Activated CD4-positive, alpha-beta T cell treated with anti-CD3 and anti-CD28 coated beads, Interleukin-2, amount 50 U/mL, for 24 hours (primary cell): ENCODE measurements at places on chromosomes 3 and 15.
A peak's percentile ranks its signal among the peaks of the same experiment; 100 is the strongest.

DNA sequence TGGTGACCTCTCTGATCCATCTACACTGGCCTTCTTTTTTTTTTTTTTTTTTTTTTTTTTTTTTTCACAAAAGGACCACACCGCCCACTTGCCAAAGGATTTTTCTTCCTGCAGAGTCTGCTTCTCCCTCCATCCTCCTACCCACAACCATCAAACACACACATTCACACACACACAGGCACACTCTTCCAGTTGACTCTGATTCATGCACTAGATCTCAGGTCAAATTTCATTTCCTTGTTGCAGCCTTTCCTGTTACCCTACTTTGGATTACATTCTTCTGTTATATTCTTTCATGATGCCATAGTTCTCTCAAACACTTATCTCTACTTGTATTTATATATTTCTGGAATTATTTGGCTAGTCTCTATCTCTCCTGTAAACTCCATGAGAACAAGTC, 133.9 kb downstream of the STAC start:
- no peak for DNase-seq

GRCh38 chr3:128617270-128617556, 33.4 kb downstream of the RPN1 start:
- DNase-seq: no peak

DNA sequence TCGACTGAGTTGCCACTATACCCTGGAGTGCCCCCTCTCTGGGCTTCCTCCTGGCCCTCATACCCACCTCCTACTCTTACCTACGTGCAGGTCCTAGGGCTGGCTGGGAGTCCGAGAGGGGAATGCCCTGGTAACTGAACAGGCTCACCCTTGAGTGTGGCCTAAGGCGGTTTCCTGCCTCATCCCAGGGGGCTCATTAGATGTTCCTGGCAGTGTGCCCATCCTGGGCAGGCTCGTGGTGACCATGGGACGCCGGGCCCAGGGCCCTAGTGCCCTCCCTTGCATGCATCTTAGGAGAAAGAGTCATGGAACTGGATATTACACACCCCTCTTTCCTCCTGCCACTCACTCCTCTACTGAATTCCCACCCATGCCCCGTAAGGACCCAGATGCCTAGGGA, 2.8 kb downstream of the SEMA4B start:
- DNase-seq: no peak

GRCh38 chr3:143601723-143602484, 246.4 kb downstream of the SLC9A9 start:
- no peak for DNase-seq

DNA sequence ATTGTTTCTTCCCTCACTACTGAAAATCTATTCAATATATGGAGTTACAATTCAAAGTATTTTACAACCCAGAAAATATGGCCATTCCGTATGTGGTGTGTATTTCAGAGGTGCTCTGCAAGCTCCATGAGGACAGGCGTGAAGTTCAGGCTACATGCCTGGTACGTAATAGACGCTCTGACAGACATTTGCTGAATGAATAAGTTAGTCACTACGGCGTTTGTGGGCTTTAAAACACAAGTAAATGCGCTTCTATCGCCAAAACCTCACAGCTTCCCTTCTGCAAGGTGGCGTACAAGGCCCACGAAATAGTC, 701 bp upstream of the TIPARP start:
- no peak for DNase-seq

GRCh38 chr3:9787714-9788113, 4.6 kb downstream of the TADA3 start:
- DNase-seq: no peak

- DNase-seq: no peak
These were observed 646.0 kb upstream of the CCDC54 start for GRCh38 chr3:106731230-106731629.

GRCh38 chr3:188126934-188127333, 27.0 kb upstream of the LPP start:
- no peak for DNase-seq

DNA sequence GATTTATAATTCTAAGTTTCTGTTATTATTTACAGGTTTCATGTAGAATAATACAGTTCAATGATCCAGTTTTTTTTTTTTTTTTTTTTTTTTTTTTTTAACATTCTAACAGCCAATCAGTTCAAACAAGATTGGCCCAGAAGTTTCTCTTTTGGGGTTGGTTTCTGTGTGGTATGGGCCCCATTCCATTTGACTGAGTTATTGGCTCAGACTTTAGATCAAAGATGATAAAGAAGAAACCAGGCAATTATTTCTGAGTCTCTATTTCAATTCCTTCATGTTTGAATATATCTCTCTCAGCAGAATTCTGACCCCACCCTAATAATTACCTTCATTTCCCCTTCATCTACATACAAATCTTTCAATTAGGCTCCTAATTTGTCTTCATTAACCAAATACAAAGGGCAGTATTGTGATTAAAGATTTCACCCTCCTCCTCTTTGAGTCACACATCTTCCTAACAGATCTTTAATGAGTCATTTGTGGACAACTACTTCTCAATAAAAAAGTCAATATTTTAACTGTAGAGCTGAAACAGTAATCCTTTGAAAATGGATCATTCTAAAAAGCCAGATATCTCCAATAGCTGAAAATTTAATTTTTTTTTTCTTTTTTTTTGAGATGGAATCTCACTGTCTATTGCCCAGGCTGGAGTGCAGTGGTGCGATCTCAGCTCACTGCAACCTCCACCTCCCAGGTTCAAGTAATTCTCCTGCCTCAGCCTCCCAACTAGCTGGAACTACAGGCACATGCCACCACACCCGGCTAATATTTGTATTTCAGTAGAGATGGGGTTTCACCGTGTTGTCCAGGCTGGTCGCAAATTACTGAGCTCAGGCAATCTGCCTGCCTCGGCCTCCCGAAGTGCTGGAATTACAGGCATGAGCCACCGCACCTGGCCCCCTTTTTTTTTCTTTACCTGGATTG, 878.8 kb downstream of the NAALADL2 start:
- no peak for DNase-seq

- DNase-seq: no peak
These were observed 59.9 kb upstream of the DGKG start for GRCh38 chr3:186421946-186422345.

DNA sequence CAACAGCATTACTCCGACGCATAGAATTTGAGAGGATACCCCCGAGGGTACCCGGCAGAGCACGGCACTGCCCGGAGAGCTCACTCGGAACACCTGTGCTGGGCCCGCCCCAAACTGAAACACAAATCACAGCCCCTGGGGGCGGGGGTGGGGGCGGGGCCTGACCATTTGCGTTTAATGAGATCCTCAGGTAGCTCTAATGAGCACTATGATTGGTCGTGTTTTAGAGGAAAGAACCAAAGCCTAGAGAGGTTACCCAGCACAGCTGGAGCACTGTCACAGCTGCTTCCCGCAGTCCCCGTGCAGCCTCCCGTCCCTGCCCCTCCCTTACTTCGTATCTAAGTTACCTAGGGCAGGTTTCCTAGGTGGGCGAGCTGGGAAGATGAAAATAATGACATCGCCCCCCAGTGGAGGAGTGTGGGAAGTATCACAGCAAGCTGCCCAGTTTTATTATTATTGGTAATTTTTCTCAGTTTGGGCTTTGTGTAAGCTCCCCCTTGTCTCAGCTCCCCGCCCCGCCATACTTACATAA, 187.1 kb downstream of the PDE8A start:
- DNase-seq: peak; percentile 39

DNA sequence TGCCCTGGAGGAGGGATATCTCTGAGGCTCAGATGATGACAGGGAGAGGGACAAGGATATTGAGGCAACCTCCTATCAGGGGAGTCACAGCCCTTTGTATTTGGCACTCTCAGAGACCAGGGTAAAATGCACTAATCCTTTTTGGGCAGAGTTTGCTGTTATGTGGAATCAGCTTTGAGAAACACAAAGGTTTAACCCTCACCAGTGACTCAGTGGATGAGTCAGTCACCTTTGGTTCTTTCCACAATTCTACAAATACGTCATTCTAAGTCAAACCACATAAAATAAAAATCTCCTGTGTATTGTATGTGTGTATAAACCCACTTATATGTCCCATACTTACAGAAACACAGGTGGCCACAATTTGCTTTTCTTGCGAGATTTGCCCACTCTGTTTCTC, 5.1 kb downstream of the LSAMP start:
- no peak for DNase-seq

DNA sequence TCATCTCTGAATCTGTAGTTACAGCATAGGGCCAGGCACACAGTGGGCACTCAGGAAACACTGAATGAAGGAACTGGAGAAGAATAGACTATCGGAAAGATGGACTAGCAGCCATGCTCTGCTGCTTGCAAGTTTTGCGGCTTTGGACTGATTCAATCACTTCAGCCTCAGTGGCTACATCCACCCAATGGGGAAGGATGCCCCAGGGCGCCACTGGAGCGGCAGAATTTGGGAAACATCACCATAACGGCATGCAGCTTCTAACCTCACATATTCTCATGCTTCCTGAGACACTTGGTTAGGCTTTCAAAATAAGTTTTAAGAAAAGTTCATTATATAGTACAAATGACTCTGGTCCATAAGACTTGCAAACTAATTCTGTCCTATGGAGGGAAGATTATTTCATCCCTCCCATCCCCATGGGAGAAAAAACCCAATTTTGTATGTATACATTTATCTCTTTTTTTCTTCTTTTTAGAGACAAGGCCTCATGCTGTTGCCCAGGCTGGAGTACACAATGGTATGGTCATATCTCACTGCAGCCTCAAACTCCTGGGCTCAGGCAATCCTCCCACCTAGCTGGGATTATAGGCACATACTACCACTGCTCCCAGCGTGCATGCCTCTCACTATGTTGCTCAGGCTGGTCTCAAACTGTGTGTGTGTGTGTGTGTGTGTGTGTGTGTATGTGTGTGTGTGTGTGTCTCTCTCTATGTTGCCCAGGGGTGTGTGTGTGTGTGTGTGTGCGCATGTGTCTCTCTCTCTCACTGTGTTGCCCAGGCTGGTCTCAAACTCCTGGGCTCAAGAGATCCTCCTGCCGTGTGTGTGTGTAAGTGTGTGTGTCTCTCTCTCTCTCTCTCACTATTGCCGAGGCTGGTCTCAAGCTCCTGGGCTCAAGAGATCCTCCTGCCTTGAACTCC, 4.1 kb upstream of the FANCD2 start:
- no peak for DNase-seq

DNA sequence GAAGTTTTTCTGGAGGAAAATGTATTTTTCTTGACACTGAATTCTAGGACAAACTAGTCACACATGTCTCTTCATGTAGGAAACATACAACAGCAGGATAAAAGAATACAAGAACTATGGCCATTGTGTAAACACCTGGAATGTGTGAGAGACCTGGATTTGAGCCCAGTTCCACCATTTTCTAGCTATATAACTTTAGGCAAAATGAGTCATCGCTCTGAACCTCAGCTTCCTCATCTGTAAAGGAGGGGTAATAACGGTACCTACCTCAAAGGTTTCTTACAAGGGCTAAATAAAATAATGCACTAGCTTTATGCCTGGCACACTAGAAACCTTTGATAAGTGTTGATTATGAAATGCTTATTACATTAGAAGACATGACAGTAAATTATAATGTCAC, 57.8 kb downstream of the RIOX2 start:
- DNase-seq: no peak

GRCh38 chr3:9508781-9509180, 44.8 kb downstream of the LHFPL4 start:
- DNase-seq: no peak

DNA sequence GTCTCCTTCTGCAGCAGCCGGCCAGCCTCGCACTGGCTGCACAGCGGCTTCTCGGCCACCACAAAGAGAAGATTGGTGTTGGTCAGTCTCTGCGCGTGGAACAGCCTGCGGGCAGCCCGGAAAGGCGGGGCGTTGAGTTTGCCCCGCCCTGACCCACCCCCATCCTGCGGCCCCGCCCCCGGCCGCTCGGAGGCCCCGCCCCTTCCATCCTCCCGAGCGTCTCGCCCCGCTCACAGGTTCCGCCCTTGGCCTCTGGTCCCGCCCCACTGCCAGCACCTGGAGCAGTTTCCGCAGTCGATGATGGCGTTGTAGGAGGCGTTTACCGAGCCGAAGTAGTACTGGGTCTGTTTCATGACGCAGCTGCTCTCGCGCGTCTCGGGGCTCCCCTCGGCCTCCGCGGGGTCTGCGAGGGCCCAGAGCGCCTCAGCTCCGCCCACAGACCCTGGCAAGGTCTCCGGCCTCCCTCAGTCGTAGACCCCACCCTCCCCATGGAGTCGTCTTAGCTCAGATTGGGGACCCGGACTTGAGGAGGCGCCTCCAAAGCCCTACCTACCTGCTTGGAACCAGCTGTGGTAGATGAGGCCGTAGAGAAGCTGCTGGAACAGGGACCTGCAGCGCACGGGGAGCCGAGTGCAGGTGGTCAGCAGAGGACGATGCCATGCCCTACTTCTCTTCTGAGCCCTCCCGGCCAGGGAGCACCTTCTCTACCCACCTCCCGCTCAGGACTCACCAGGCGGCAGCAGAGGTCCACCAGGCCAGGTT, 5.9 kb upstream of the TMEM115 start:
- peak; percentile 91 for DNase-seq

DNA sequence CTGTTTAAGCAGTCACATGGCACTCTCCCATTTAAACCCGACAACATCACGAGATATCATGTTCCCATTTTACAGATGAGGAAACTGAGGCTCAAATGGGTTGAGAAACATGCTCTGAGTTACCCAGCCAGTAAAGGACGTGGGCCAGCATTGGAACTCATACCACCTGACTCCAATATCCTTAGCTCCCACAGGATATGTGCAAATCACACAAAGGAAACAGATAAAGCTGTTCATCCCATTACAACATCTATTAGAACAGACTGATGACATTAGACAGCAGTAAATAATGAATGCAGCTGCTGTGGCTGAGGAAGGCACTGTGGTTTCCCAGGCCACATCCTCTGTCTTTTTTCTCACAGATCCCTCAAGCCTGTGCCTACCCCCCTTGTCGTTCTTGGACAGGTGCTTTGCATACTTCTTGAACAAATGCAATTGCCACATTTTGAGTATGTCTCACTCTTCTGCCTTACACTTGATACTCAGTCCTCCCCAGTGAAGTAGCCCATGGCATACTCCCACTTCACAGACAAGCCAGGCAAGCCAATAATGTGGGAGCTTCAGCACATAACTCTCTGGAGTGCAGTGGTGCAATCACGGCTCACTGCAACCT, 17.7 kb downstream of the FRMD4B start:
- no peak for DNase-seq

GRCh38 chr3:120791913-120792312, 49.4 kb downstream of the GTF2E1 start:
- DNase-seq: no peak

GRCh38 chr15:38227941-38228340, 24.7 kb upstream of the SPRED1 start:
- no peak for DNase-seq

GRCh38 chr3:134823679-134824078, 28.6 kb downstream of the EPHB1 start:
- no peak for DNase-seq

GRCh38 chr15:26129852-26130251, 266.7 kb upstream of the ATP10A start:
- no peak for DNase-seq

DNA sequence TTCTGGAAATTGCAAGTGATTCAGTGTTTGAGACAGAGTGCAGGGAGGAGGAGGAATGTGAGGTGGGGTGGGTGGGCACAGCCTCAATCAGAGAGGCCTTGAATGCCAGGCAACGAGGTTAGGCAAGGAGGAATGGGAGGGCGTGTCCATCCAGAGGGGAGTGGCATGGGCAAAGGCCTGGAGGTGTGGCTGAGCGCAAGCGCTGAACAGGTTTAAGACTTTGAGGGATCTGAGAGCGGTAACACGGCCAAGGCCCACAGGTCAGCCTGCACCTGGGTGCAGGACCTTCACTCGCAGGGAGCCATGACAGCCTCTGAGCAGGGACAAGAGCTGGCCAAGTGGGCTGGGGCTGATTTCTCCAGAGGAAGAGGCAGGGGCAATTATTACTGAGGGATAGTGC, 125.9 kb downstream of the TPRA1 start:
- no peak for DNase-seq
